ENCODE measurements at places on chromosomes 6 and 20.

DNA sequence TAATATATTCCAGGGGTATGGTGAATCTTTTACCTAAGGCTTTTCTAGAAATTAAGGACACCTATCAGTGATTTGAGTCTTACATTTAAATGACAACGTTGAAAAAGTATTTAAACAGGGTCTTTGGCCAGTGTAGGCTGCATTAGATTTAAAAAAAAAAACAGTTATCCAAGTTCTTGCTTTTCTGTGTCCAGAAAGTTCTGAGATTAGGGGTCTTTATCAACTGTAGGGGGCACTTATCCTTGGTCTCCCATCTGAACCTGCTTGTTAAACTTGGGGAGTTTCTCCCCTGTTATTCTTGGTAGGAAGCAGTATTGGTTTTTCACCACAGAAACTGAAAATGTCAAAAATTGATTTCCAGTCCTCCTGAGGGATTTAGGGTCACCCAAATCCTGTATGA, 155.9 kb upstream of the ZNF217 start:
- no peak for DNase-seq

- no peak for DNase-seq
Measured at GRCh38 chr6:154479351-154479769, 31.1 kb downstream of the CNKSR3 start.

- no peak for DNase-seq
Measured at GRCh38 chr20:32908334-32909292, 49.9 kb downstream of the EFCAB8 start.

GRCh38 chr20:57680131-57680716, 29.6 kb downstream of the PMEPA1 start:
- DNase-seq, result peak; percentile 74

DNA sequence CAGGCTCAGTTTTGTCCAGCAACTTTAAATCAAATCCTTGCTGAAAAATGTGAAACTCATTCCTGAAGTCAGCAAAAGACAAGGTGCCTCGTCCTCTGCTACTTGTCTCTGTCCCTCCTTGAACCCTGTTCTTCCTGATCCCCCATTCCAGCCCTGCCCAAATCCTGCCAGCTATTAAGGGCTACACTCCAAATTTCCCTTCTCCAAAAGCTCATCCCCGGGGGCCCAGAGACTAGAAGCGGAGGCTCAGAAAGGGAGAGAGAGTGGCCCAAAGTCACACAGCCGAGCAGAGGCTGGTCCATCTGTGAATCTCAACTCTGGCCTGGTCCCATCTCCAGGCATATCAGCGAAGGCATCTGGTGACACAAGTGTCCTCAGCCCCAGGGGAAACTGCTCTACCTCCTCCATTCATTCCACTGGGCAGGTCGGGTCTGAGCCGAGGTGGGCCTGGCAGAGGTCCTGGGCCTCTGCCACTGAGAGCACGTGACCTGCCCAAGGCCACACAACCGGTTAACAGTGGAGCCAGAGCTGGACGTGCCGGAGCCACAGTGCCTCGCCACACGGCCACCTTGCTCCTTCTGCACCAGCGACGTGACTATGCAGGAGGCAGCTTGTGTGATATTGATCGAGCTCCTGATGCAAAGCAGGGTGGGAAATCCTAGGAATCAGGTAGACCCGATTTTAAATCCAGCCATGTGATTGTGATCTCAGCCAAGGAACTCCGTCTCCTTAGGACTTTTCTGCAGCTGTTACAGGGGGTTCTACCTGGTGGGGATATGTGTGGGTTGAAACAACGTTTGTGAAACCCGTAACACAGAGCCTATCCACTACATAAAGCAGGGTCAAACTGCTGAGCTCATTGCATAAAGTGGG, 28.6 kb downstream of the NOL4L start:
- DNase-seq, result no peak

DNA sequence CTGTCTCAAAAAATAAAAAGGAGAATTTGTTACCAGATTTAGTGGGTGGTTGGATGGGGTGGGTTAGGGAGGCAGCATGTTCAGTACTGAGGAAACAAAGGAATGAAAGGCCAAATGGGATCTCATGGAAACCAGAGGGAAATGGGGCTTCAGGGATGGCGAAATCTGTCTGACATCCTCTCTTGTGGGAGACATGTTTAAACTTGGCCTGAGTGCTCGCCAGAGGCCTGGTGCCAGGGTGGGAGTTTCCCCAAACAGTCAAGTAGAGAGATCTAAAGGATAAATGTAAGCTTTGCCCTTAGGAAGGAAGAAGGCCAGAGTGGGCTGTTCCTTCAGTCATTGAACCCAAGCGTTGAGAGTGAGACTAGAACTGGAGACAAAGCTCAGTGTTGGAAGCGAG, 61.9 kb upstream of the AKIRIN2 start:
- DNase-seq, result no peak

GRCh38 chr6:125296471-125296870, 5.3 kb downstream of the HDDC2 start:
- DNase-seq, result no peak

DNA sequence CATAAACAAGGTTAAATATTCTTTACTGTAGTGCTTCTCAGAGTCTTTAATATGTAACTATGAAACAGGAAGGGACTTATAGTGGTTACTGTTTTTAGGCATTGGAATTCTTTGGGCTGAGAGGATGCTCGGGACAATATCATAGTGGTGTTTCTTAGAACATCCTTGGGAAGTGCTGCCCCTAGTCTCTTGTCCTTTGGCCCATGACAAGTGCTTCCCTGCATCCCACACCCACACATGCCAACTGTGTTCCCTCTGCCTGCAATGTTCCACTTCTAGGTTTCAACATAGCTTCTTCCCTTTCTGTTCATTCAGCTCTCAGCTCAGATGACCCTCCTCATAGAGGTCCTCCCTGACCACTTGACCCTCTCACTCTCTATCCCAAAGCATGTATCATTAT, 37.6 kb downstream of the CFAP61 start:
- no peak for DNase-seq

DNA sequence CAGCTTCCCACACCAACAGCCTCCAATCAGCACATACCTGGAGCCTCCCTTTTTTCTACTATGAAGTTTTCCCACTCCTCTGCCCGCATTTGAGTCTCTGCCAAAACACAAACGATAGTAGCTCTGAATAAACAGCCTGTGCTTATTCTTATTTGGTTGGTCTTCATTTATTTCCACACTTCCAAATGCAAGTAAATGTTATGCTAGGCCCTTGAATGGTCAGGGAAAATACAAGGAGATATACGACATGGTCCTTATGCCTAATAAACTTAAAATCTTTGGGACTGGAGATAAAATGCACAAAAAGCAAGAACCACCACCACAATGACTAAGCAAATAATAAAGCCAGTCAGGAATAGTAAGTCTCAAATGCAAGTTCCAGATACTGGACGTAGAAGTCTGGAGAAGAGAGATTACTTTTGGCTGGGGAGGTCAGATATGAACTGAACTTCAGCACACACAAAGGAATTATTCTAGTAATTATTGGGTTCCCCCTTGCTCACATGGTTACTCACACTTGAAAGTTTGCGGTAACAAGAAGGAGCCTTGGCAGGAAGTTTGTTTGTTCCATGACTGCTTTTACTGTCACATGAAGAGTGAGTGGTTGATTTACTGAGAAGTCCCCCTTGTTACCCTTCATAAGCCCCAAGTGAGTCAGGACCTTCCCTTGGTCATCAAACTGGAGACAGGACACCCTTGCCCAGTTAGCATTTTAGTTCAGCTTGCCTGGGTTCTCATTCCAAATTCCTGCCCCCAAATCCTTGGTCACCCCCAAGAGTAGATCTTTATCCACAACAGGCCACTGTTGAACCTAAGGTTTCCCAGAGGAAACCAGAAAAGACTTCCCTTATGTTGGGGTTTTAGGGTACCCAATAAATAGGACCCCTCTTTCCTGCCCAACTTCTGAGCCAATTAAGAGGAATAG, 511.2 kb upstream of the JARID2 start:
- DNase-seq, result peak; percentile 47

DNA sequence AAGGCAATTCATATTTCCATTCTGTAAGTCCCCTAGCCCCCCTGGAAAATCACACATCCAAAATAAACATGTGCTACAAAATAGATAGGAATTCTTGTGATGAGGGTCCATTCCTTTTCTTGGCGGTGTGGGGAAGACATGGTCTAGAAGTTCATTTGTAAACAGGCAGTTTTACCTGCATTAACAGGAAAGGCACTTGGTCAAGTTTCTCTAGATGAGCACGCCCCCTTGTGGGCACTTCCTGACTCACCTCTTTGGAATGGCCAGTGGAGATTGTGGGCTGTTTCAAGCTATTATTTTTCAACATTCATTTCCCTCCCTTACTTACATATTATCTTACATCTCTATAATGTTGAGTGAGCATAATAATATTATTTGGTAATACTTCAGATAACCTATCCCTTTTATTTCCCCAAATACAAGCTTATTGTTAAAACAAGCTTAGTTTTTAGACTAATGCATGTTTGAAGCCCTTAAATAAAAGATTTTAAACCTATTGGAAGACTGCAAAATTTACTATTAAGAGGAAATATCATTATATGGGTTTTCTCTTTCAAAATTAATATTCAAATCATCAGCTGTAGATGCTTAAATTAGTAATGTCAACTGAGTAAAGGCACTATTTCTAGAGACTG, 92.1 kb downstream of the TASP1 start:
- DNase-seq, result peak; percentile 27

DNA sequence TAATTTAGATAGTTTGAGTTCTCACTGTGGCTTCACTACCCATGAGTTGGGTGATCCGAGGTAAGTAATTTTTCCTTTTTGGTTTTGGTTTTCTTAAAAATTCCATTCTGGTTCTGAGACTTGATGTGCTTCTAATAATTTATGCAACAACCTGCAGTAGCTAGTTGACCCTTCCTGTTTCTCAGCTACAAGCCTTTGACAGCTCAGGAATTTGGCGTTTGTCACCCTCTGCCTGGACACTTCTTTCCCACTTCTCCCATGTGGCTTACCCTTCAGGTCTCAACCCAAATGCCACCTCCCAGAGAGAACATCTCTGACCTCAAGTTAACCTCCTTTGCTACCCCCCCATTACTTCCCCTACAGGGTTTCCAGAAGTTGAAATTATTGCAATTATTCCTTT, 49.7 kb upstream of the TSHZ2 start:
- no peak for DNase-seq

GRCh38 chr6:45075246-45075645, 252.9 kb upstream of the RUNX2 start:
- DNase-seq, result no peak

DNA sequence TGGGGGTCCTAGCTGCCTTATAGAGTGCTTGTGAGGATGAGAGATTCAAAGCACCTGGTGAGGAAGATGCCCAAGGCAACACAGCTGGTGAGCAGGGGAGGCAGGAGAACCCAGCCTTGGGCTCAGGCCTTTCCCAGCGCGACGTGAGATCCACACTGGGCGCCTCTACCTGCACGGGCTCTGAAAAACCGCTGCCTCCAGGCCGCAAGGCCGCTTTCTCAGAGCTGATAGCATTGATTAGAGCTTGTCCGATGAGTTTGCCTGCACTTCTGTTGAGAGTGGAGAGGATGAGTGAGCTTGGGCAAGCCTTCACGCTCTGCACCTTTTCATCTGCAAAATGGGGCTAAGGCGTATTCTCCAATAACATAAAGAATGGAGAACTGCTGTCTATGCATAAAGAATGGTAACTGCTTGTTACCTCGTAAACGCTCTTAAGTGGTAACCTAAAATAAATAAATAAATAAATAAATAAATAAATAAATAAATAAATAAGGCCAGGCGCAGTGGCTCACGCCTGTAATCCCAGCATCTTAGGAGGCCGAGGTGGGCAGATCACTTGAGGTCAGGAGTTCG, 916 bp downstream of the PABPC1L start:
- no peak for DNase-seq

DNA sequence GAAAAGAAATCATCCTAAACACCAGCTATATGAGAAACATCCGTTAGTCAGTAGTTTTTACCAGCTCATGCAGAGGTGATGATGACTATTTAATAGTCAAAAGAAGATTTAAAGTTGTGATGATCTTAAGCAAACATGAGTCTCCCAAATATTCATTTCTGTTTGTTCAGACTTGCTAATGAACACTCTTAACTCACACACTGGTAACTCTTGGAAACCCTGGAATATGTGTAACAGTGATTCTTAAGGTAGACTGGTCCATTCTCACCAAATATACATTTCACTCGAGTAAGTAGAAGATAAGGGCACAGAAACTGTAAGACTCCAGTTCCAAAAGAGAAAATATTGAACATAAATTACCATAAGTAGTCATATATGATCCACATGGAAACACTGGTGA, 29.1 kb downstream of the RSPO3 start:
- DNase-seq, result no peak

DNA sequence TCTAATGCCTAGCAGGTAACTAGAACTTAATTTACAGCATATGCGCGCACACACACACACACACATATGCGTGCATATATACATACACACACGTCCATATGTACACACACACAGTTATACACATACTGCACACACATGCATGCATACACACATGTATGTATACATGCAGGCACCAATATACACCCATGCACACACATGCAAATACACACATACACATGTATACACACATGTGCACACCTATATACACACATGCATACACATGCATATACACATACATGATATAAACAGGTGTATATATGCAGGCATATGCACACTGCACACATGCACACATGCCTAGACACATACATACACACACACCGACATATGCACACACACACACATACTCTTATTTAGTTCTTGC, 1.9 kb downstream of the CCR6 start:
- DNase-seq, result no peak

DNA sequence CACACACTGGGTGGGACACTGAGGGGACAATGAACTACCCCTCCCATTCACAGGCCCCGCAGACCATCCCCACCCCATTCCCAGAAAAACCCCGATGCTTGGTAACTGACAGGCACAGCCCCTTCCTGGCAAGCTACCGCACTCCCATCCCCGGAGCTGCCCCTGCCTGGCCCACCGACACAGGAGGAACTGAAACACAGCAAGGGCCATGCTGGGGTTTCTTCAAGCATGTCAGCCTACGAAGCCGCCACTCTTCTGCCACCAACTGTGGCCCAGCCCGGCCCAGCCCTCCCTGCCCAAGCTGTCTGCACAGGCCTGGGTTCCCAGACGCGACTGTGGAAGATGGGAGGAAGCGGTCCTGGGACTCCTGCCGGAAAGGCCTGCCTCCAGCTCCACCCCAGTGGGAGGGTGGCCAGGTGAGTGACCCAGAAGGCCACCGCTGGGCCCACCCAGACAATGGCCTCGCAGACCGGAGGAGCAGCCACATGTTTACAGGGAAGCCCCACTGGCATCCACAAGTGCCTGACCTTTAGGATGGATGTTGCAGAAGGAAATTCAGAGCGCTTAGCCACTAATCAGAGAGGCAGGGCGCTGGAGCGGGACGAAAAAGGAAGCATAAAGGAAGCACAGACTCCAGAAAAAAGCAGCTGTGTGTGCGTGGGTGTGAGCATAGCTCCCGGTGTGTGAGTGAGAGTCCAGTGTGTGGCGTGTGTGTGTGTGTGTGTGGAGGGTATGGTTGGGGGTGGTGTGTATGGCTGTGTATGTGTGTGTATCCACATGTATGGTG, 91.6 kb downstream of the PRND start:
- DNase-seq, result peak; percentile 81

- no peak for DNase-seq
Measured at GRCh38 chr6:130771741-130772140, 55.5 kb upstream of the SMLR1 start.

Data from GM13976 (cell line).